ENCODE measurements at places on chromosomes 3 and 15.

DNA sequence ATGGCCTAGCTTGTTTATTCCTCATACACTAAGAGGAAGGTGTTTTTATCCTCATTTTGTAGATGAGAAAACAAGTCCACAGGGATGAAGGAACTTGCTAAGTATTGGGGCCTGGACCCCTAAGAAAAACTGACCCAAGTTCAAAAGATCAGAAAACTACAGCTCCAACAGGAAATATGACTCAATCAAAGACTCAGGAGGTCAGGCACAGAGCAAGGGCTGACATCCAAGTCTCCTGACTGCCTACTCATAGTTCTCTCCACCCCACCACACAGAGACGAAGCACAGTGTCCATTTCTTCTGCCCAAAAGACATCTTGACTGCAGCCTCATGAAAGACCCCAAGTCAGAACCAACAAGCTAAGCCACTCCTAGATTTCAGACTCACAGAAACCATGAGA is 26.9 kb upstream of the TPM1 start:
- DNase-seq: no peak

- DNase-seq: no peak
Observed at GRCh38 chr3:42368861-42369260, 41.5 kb downstream of the LYZL4 start.

DNA sequence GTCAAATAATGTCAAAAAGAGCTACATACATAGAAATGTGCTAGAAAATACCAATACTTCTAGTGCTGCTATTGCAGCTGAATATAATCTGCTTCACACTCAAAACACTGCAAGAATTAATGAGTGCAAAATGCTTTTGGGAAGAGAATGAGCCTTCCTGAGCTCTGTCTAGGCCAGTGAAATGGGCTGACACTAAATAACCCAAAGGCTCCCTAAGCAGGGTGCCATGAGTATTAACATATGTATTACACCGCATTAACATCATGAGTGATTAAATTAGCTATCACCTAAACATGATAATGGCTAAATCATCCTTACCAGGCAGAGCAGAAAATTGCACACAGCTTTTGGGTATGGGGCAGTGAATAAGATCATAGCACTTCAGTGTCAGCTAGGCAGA is 806.3 kb upstream of the NECTIN3 start:
- DNase-seq: no peak

DNA sequence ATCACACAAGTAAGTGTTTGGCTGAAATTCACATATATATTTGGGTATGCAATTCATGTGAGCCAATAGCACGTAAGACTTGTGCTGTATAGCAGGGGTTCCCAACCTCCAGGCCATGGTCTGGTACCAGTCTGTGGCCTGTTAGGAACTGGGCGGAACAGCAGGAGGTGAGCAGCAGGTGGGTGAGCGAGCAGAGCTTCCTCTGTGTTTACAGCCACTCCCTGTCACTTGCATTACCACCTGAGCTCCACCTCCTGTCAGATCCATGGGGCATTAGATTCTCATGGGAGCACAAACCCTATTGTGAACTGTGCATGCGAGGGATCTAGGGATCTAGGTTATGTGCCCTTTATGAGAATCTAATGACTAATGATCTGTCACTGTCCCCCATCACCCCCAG is 59.7 kb downstream of the MAP3K13 start:
- no peak for DNase-seq

DNA sequence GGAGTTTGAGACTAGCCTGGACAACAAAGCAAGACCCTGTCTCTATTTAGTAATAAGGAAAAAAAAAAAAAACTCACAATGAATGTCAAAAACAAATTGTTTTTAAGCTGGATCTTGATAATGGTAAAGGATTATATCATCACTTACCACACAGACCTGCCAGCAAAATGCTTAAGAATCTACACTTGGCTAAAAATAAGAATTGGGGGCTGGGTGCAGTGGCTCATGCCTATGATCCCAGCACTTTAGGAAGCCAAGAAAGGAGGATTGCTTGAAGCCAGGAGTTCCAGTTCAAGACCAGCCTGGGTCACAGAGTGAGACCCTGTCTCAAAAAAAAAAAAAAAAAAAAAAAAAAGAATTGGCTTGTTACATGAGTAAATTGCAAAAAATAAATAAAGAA is 31.0 kb downstream of the ACAP2 start:
- DNase-seq: no peak

DNA sequence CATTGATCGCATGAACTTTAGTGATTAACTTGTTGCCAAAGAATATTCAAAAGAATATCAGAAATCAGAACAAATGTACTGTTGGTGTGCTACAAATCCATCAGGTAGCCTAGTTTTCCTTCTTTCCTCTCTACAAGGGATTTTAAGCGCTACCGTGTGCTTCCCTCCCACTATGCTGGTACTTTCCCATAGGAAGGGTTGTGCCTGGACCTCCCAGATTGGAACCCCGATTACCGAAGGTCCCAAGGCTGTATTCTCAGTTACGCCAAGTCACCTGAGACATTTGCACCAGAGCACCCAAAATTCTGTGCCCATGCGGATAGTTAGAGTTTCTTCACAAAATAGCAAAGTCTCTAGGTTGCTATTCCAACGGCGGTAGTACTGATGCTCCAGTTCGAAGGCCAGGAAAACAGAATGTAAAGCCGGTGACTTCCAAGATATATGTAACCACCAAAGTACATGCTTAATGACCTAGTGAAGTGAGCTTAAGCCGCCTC is 23.4 kb upstream of the GATM start:
- peak; percentile 29 for DNase-seq

- no peak for DNase-seq
Observed at GRCh38 chr15:97931314-97931713, 29.2 kb upstream of the ARRDC4 start.

GRCh38 chr3:134150476-134150875 is 100.2 kb downstream of the RYK start:
- DNase-seq: no peak

DNA sequence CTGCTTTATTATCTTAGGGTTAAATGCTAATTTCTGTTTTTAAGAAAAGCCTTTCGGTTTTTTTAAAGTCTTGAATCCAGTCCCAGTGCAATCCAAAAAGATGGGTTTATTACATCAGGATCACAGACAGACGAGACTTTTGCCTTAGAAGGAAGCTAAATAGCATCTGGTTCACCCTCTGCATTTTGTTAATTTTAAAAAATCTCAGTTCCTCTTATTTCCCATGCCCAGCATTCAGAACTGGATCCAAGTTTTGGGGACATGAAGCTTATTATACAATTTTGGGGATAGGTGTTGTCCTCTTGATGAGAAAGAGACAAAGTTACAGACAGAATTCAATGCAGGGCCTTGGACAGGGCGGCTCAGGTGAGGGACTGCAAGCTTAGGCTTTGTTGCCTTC is 181.5 kb upstream of the LYSMD4 start:
- no peak for DNase-seq

DNA sequence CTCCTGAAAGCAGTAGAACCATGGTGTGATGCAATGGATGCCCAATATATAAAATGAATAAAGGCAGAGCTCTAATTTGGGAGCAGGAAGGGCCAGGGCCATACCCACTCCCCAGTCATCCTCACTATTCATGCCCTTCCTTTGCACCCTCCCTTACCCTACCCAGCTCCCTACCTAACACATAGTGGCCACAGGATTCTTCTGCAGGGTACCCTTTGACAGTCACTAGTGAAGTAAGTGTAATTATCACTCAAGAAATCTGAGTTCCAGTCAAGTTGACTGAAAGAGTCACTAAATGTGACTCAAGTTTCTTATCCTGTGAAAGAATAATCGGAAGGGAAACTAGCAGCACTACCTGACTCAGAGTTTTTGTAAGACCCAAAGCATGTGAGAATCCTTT is 69.2 kb downstream of the RASA2 start:
- no peak for DNase-seq

DNA sequence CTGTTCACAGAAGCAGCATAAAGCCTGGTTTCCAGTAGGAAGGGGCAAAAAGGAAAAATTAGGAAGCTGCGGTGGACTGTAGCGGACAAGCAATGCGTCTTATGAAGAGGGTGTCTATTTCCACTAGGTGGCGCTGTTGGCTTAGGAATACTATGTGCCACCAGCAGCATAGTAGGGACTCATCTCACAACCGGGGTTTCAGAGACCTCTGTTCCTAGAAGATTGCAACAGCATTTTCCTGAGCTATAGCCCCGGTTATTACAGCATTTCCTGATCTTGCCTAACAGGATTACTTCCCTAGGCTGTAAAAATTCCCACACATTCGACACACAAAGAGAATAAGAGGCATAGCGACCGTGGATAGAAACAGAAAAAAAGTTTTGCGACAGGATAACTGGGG is 683.0 kb downstream of the TBL1XR1 start:
- peak; percentile 81 for DNase-seq

DNA sequence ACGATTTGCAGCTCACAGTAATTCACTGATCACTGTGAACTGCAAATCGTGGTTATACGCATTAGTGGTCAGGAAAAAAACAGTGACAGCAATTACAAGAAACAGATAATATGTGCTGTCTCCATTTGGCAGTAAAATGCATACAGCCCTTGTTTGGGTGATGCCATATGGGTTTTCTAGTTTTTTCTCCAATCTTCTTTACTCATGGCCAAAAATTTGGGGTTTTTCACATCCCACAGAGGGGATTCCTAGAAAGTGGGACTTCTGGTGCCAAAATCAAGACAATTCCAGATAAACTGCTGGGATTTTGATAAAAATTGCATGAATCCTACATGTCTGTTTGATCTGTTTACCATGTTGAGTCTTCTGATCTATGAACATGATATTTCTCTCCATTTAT is 15.6 kb downstream of the NDN start:
- no peak for DNase-seq

DNA sequence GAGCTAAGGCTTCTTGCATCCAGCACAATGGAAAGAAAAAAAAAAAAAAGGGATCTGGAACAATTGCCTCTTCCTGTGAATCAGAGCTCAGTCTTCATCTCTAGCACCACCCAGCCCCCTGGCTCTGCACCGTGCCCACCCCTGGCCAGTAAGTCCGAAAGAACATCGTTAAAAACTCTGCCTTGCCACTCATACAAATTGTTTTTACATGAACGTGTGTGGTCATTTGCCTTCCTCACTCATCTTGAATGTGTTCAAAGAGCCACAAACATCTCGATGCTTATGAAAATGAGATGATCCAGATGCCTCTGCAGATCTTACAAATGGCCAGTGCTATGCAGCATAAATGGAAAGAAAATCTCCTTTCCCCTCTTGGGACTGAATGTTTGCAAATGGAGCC is 400.0 kb upstream of the PPP2R3A start:
- DNase-seq: no peak

DNA sequence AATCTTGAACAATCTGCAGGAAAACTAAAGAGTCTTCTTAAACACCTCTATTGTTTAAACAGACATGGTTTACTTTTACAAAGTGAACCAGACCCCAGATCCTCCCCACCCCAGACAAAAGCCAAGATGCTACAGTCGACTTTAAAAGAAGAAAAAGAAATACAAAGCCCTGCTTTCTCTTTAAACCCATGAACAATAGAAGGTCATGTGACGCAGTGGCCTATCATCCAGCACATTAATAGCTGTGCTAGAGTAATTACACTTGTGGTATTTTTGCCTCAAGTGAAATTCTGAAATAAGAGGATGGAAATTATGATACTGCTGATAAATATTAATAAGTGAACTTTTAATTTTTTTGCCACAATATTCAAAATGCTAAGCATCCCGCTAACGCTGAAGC is 613.4 kb downstream of the FOXP1 start:
- DNase-seq: no peak

DNA sequence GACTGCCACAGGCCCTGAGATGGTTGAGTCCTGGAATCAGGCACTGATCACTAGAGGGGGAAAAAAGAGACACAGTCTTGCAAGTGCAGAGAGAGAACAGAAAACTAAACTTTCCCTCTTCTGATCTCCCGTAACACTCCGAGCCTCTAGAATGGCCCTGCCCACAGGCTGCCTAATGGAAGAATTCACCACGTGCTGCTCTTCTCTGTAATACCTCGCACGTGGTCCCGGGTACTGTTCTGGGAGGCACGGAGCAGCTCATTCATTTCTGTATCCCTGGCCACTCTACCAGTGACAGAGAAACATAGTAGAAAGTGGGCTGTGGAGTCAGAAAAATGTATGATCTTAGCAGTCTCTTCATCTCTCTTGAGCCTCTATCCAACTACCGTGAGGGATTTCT is 30.4 kb downstream of the VGLL4 start:
- DNase-seq: no peak

- DNase-seq: peak; percentile 54
Observed at GRCh38 chr3:14803101-14803980, 15.4 kb upstream of the FGD5 start.

GRCh38 chr15:48609486-48609885 is 36.0 kb downstream of the FBN1 start:
- DNase-seq: no peak

All from hematopoietic multipotent progenitor cell treated with erythropoietin and hydrocortisone succinate and interleukin-3 and kit ligand, for 6 days (in vitro differentiated cells).